ENCODE measurements at places on chromosomes 13 and 19.

DNA sequence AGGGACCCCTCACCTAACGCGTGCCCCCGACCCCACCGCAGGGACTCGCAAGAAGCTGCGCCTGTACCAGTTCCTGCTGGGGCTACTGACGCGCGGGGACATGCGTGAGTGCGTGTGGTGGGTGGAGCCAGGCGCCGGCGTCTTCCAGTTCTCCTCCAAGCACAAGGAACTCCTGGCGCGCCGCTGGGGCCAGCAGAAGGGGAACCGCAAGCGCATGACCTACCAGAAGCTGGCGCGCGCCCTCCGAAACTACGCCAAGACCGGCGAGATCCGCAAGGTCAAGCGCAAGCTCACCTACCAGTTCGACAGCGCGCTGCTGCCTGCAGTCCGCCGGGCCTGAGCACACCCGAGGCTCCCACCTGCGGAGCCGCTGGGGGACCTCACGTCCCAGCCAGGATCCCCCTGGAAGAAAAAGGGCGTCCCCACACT lies 4.7 kb upstream of the MYBPC2 start:
- peak; percentile 93 for DNase-seq

DNA sequence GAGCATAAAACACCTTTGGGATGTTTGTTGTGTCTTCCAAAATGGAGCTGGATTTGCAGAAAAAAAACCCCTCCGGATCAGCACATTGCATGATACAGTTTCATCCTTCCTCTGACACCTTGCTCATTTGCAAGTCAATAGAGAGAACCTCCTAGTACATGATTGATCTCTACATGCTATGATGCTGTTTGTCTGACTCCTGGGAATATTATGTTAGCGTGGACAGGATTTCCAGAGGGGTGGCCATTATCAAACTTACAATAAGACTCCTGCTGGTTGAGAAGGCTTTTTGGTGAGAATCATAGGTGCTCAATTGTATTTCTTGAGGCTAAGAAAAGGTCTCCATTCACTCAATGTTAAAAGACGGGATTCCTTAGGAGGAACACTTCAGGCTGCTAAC lies 75.9 kb upstream of the SCEL start:
- no peak for DNase-seq

GRCh38 chr13:112756511-112756966 lies 66.7 kb downstream of the ATP11A start:
- DNase-seq: no peak

DNA sequence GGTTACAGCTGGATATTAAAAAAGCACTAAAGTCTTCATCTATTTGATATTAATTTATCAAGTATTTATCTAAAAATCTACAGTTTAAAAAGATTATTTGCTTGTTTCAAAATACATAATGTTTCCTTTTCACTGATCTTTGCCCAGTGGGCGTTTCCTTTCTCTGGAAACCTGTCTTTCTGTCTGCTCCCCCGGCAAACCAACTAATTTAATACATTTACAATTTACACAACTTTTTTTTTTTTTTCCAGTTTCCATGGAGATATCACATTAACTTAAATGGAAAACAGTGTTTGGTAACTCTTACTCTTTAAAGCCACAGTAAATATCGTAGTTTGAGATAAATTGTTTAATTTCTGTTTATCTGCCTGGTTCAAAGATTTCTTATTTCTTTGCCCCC lies 5.3 kb downstream of the GPC6 start:
- DNase-seq: no peak

- no peak for DNase-seq
Measured at GRCh38 chr13:75329723-75330122, 152.2 kb downstream of the TBC1D4 start.

GRCh38 chr13:94716016-94716415 lies 3.7 kb upstream of the SOX21 start:
- no peak for DNase-seq

- no peak for DNase-seq
Measured at GRCh38 chr13:111566567-111566966, 246.1 kb downstream of the TEX29 start.

- DNase-seq: peak; percentile 20
Measured at GRCh38 chr19:33402421-33403220, 29.1 kb downstream of the CEBPG start.

DNA sequence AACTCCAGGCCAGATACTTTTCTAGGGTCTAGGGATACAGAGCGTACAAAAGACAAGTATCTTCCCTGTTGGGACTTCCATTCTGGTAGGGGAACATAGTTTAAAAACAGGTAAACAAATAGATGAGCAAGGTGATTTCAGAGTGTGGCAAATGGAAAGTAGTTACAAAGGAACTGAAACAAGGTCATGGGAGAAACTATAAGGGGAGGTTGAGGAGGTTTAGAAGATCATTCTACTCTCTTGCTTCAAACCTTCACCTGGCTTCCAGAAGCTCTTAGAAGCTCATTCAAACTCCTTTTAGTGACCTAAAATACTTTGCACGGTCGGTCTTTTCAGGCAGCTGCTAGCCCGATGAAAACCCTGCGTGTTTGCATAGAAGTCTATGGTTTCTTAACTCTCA lies 9.1 kb downstream of the FFAR2 start:
- no peak for DNase-seq

GRCh38 chr13:21148557-21149258 lies 27.6 kb downstream of the SKA3 start:
- no peak for DNase-seq

DNA sequence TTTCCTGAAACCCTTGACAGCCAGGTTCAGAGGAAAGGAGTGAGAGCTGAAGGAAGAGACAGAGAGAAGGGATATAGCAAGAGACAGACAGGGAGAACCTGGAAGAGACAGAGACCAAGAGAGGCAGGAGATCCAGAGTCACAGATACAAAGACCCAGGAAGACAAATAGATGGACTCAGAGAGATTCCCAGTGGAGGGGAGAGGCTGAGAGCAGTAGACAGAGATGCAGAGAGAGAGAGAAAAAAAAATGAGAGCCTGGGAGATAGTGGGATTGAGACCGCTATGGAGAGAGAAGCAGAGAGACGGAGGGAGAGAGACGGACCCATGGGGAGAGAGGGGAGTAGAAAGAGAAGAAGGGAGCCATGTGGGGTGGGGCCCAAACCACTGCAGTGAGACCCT lies 763 bp downstream of the FXYD7 start:
- no peak for DNase-seq

DNA sequence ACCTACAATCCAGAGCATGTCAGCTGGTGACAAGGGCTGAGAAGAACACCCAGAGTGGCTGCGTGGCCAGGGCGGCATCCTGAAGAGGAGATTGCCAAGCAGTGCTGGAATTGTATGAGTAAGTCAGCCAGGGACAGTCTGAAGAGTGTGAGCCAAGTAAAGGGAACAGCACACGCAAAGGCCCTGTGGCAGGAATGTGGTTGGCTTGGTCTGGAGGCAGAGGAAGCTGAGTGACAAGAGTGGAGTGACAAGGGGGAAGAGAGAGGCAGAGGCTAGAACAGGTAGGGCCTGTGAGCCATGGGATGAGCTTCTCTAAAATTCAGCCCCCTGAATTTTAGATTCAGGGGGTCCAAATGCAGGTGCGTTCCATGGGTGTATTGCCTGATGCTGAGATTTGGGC lies 53.7 kb upstream of the UQCRFS1 start:
- no peak for DNase-seq

GRCh38 chr13:23279321-23279720 lies 98.5 kb downstream of the SGCG start:
- no peak for DNase-seq

GRCh38 chr19:47049307-47049700 lies 880 bp upstream of the TMEM160 start:
- DNase-seq: no peak
